ENCODE measurements at places on chromosomes 4 and X. TPM values are rescaled to one million over a fixed set of nuclear protein-coding genes. Genes with fewer than 3 reads are reported as not detected.

GRCh38 chr4:173246719-173247118 lies 78.1 kb downstream of the GALNT7 start:
- no peak for DNase-seq
- H3K27me3 ChIP-seq: no peaks in the 10 kb centered on the region
- no peak overlapping the region for H3K4me3 ChIP-seq
- peaks cover 31% of the 10 kb centered on the region for H3K4me1 ChIP-seq
- peaks cover 11% of the 10 kb centered on the region for H3K36me3 ChIP-seq
- H3K27ac ChIP-seq: no peak overlapping the region

The CT45A1 gene
- not detected for total RNA-seq

DNA sequence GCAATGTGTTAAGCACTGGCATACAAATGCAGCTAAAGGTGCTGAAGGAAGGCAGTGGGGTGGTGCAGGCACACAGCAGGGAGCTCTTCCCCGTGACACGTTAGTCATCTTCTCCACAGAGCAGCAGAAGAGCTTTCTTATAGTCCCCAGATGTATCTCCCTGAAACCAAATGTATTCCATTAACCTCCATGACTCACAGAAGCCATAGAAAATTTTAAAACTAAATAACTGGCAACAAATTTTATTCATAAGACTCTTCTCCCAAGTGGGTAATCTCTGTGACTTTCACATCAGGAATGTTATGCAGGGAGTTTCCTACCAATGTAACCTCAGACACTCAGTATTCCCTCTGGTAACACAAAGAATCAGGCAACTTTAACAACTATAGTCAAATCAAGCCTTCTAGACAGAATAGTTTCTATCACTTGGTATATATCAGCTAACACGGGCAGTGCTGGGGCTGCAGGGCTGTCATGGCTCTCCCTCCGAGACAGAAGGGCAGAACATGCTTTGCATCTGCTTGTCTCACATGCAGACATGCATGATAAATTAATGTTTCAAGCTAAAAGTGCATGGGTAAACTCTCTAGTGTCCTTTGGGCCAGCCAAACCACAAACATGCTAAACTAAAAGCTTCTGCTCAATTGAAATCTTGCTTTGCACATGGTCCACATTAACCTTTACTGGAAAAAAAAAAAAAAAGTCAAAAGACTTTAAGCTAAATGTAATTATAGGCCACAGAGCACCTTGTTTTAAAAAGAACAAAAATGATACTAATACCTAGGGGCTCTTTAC lies 28.2 kb downstream of the ANXA5 start:
- DNase-seq: no peak
- H3K27me3 ChIP-seq: no peaks in the 10 kb centered on the region
- H3K4me1 ChIP-seq: peaks cover 6% of the 10 kb centered on the region
- H3K4me3 ChIP-seq: no peak overlapping the region
- H3K27ac ChIP-seq: no peak overlapping the region

DNA sequence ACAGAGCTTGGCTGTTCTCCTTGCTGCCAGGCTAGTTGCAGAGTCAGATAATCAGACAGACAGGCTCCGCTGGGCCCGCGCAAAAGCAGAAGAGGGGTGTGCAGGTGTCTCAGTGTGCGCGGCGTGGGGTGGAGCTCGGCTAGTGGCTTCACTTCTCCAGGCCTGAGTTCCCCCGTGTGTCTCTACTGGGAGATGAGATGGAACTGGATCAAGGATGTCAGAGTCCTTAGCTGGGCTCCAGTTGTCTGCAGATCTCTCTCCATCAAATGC lies 21.1 kb downstream of the HTRA3 start:
- no peak for DNase-seq
- H3K4me3 ChIP-seq: no peak overlapping the region
- H3K4me1 ChIP-seq: no peaks in the 10 kb centered on the region
- no peak overlapping the region for H3K27ac ChIP-seq
- no peaks in the 10 kb centered on the region for H3K36me3 ChIP-seq

DNA sequence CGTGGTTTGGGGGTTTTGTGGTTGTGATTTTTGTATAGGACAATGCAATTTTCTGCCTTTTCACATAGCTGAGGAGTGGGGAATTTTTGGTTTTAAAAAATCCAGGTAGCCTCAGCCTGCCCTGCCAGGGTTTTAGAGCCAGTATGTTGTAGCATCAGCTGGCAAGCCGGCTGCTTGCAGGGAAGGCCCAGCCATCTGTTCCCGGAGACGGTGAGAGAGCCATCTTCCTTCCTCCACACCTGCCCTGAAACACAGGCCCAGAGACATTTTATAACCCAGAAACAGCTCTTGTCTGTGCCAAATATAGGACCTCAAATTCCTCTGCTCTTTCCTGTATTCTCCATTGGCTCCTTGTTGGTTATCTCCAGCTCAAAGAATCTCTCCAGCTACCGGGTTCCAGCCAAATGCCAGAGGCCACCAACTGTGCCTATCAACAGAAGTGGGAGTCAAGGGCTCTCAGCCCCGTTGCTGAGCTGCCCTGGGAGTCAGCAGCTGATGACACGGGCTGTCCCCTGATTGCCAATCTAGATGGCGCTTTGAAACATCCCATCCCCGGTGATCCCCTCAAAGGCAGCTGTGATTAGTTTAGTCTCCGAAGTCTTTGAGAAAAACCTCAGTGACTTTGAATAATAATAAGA lies 595.2 kb downstream of the MID1IP1 start:
- DNase-seq: no peak

Data from T-helper 17 cell (primary cell).